GM23248 (cell line): ENCODE measurements at places on chromosomes 1 and 21.

DNA sequence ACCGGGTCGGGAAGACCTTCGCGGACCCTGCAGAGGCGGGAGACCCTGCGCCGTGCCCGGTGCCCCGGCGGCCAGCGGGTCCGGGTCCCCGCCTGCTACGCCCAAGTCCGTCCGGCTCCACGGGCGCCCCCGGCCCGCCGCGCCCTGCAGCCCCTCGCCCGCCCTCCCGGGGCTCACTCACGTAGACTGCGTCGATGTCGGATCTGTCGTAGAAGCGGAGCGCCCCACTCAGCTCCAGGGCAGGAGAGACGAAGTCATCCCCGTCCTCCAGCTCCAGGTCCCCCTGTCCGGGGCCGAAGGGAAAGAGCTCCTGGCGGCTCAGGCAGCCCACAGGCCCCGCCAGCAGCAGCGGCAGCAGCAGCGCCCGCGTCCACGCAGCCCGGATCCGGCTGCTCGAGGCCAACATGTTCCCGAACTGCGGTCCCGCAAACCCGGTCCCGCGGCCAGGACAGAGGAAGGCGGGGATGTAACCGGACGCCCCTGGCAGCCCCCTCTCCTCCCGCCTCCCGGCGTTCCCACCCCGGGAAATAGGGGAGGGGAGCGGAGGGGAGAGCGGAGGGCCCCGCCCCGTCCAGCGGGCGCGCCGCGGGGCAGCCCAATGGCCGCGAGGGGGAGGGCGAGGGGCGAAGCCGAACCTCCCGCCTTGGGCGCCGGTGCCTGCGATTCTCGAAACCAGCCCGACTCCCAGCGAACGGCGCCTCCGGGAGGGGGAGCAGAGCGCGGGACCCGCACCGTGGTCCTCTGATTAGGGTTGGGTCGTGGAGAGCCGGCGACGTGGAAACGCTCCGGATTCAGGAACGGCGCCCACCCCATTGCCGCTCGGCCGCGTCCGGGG lies at the start of gene NID1:
Gene NID1, minus strand, starts transcription at position 417 of the 835 bp plus-strand sequence. Its CDS starts 11 bp downstream, at position 406.
- peak; percentile 82 for DNase-seq

- no peak for DNase-seq
Observed at GRCh38 chr1:53799141-53799540, 39.0 kb downstream of the NDC1 start.

DNA sequence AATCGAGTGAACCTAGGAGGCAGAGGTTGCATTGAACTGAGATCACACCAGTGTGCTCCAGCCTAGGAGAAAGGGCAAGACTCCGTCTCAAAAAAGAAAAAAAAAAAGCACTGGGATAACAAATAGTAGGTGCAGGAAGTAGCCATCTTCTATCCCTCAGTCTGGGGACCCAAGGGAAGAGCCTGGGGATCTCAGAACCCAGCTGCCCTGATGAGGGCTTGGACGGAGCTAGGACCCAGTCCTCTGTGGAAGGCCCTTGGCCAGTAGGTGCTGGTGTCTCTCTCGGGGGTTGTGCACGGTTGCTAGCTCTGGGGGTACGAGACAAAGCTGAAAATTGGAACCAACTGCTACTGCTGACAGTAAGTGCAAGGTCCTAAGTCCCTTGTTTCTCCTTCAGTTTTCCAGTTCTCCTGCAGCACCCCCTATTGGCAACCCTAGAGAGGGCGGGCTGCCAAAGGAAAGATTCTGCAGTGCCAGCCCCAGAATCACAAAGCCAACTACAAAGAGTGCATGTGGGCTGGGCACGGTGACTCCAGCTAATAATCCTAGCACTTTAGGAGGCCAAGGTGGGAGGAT lies 57.6 kb upstream of the KIF1B start:
- DNase-seq: peak; percentile 72

DNA sequence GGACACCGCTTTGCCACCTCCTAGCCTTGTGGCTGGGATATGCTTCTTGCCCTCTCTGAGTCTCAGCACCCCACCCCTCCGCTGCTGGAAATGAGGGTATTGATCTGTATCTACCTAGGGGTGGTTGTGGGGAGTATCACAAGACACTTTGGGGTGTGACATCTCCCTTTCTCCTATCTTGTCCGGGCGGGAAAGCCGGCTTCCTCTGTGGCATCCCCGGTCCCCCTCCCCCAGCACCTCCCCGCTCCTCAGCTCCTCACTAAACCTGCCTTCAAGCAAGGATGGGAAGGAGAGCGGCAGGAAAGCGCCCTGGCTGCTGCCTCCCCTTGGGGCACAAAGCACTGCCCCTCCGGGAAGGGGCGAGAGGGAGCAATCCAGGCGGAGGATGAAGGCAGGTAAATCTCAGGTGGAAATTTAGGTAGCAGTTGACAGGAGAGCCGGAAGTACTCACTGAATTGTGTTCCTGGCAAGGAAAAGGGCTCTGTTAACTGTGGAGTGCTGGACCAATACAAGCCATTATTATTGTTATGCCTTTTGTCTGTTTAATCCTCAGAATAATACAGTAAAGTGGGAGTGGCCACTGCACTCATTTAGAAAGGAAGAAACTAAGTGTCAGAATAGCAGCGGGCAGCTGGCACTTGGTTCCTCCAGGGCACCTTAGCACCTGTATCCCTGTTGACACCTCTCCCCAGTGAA lies 49.0 kb upstream of the LRP8 start:
- DNase-seq: no peak

- DNase-seq: peak; percentile 65
Observed at GRCh38 chr1:109642626-109643025, 13.3 kb upstream of the GSTM4 start.

- no peak for DNase-seq
Observed at GRCh38 chr1:204468206-204468605, 26.4 kb downstream of the PIK3C2B start.

DNA sequence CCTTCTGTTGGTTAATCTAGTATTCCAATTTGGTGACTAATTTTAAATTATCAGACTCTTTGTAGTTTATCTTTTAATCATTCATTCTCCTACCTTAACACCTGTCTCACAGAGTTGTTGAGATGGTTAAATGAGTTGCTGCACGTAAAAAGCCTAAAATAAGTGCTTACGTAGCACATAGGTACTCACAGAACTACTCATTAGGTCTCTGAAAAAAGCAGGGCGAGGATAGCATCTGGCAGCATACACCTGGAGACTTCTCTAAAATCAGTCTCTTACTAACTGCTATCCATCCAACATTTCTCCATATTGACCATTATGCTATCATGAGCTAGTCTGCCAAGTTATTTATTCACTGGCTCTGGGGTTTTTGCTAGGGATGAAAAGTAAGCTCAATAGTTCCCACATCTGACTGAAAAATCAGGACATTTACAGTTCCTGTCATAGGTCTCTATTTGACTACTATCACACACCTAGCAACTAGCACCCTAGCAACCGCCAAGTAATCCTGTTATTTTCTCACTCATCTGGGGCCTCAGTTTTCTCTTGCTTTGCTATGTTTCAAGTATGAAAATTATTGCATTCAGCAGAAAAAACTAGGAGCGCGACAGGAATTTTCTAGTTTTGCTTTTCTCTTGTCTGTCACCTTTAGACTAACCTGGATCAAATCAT lies 11.2 kb downstream of the CSDE1 start:
- no peak for DNase-seq

- peak; percentile 17 for DNase-seq
Observed at GRCh38 chr1:39990428-39990827, 35.5 kb downstream of the MFSD2A start.

DNA sequence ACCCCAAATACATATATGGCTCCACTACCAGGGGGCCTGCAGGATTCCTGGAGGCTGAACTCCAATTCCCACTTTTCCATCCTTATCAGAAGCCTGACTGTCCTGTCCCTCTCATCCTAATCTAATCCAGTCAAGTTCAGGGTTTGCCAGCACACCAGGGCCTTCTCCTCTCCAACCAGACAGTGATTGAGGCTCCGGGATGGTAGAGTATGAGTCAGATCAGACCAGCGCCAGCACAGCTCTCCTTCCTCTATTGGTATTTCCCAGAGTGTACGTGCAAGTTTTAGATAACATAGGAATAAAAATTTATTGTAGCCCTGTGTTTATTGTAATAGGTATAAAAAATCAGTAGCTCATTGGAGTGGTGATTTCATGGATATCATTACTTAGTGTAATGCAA lies 24.5 kb upstream of the RCSD1 start:
- DNase-seq: peak; percentile 26

GRCh38 chr1:22154626-22155025 lies 11.7 kb upstream of the WNT4 start:
- no peak for DNase-seq

DNA sequence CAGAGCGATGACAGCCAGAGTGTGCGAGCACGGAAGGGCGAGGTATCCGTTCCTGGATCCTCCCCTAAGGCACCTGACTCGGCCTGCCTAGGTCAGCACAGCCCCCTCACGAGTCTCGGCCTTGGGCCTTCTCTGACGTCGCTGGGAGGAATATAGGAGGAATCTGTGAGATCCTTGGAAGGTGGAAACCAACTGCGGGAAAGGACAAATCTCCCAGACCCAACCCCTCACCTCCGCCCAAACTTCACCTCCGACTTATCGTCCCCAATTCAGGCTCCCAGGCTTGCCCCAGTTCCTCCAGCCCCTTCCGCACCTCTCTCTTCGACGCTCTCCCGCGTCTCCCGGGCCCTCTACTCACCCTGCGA lies 494 bp downstream of the APH1A start:
- peak; percentile 71 for DNase-seq

DNA sequence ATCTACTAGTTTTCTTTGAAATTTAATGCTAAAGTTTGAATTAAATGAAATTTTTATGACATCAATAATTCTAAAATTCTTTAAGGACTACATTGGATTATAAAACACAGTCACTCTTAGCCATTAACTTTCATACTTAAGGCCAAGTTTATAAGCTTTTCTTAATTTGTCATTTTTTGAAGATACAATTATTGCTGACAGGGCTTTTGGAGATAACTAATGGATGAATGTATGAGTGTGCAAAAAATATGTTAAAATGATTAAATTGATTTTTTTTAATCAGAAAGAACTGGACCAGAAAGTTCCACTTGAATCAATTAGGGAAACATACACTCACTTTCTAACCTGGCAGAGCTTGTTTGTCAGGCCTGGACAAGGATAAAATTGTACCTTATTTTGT lies 70.3 kb upstream of the CHODL start:
- DNase-seq: no peak

GRCh38 chr21:42209801-42210479 lies 9.0 kb upstream of the ABCG1 start:
- DNase-seq: no peak

GRCh38 chr1:233777566-233777965 lies 126.9 kb upstream of the SLC35F3 start:
- no peak for DNase-seq

DNA sequence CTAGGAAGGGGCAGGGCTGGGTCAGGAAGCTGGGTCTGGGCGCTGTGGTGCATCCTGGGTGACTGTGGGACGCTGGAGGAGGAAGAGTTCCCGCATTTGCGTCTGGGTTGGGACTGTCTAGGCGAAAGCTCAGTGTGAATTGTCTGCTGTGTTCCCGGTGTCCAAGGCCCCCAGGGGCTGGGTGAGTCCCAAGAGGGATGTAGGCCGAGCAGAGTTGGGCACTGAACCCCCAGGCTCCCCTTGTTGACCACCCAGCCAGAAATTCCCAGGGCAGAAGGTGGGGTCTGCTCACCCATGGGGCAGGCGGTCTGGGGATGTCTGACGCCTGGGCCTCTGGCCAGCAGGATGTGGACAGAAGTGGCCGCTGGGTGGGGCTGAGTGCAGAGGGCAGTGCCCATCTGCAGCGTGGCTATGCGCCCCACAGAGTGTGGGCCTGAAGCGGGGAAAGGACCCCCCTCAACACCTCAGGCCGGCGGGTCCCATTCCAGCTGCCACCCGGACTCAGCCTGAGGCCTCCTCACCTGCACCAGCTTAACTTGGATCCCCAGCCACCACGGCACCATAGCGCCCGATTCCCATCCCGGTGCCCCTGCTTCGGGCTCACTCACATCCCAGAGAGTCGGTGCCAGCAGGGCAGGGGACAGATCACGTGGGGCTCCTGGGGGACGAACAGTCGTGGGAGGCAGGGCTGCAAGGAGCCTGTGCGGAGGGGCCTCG lies 37.0 kb upstream of the POFUT2 start:
- DNase-seq: no peak

DNA sequence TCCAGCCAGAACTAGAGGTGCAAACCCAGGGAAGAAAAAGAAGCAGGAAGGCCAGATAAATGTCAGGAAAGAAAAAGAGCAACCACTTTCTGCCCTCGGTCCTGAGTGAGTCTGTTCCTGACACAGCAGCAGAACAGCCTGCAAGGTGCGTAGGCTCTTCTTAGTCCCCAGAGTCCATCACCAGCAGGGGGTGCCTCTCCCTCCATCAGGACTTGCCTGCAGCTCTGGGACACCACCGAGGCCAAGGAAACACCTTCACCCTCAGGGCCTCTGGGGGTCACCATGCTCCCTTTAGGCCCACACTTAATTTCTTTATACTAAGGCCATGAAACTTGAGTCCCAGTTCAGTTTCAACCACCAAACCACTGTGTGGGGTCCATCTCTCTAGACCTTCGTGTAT lies 43.7 kb upstream of the NFASC start:
- DNase-seq: peak; percentile 56

DNA sequence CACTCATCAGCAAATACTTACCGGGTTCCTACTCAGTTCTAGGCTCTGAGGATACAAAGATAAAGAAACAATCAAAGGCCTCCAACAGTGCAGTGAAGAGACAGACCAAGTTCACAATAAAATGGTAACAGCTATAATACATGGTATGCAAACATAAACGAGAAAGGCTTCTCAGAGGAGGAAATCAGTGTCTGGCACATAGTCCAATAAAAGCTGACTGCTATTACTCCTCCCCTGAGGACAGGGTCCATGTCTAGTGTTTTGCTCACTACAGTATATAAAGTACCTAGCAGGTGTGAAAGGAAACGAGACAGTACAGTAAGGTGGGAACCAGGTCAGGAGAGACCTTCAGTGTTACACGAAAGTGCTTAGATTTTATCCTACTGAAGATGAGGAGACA lies 4.3 kb downstream of the RBM34 start:
- no peak for DNase-seq

DNA sequence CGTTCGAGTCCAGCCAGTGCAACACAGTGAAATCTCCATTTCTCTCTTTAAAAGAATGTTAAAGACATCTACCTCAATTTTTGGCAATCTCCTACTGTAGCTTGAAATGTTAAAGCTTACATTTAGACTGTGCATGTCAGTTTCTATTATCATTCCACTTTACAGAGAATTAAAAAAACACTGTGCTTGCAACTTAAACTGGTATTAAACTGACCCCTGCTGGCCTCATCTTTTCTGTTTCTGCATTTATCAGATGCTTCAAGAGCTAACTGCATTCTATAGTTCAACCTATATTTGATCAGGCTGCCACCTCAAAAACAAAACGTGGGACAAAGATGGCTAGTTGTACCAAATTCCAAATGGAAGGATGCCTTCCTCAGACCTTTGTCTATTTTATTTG lies 226.5 kb downstream of the SMYD3 start:
- peak; percentile 31 for DNase-seq

DNA sequence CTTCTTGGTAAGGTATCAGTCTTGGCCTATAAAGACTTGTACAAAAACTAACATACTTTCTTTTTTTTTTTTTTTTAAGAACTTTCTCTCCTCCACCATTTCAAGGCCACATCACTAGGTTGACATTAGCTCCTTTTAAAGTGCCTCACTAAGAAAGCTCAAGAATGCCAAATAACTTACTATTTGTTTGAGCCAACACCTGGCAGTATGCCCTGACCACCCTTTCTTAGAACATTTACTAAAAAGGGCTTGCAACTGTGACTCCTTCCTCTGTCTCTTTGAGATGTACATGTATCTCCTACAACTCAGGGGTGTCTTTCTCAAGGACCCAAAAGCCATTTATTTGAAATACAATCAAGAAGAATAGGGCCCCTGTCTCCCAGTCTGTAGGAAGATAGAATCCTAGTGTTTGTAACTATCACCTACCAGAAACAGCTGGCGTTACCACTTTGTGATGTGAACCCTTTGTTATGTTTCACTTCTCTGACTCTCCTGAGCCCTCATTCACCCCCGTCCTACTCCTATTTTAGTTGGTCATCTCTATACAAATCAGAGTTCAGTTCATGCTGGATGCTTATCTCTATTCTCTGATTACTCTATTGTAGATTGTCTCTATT lies 12.2 kb upstream of the SAMD13 start:
- DNase-seq: no peak
